ENCODE measurements at places on chromosomes 6 and 20.

GRCh38 chr6:151109361-151109760 lies 130.4 kb upstream of the AKAP12 start:
- no peak for DNase-seq

DNA sequence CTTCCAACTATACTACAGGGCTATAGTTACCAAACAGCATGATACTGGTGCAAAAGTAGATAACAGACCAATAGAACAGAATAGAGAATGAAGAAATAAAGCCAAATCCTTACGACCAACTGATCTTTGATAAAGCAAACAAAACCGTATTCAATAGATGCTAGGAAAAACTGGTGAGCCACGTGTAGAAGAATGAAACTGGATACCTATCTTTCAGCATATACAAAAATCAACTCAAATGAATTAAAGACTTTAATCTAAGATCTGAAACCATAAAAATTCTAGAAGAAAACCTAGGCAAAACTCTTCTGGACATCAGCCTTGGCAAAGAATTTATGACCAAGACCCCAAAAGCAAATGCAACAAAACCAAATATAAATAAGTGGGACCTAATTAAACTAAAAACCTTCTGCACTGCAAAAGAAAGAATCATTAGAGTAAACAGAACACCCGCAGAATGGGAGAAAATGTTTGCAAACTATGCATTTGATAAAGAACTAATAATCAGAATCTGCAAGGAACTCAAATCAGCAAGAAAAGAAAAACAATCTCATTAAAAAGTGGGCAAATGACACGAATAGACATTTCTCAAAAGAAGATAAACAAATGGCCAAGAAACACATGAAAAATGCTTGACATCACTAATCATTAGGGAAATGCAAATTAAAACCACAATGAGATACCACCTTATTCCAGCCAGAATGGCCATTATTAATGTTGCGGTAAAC lies 109.8 kb downstream of the TAF4 start:
- no peak for DNase-seq

- DNase-seq: no peak
These were observed 47.4 kb upstream of the STX16 start for GRCh38 chr20:58603721-58604120.

GRCh38 chr6:126812651-126813050 lies 305.8 kb upstream of the RSPO3 start:
- DNase-seq: no peak

DNA sequence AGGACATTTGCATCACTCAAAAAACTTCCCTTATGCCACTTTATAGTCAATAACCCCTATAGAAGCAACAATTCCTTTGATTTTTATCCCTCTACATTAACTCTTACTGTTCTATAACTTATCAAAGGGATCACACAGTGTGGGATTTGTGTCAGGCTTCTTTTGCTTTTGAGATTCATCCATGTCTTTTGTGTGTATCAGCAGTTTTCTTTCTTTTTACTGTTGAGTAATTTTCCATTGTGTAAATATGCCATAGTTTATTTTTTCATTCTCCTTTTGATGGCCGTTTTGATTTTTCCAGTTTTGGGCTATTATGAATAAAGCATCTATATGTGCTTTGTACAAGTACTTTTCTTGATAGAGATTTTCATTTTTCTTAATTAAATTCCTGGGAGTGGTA lies 657.9 kb downstream of the EPM2A start:
- no peak for DNase-seq

- no peak for DNase-seq
These were observed 113.1 kb downstream of the JAG1 start for GRCh38 chr20:10560686-10561085.

DNA sequence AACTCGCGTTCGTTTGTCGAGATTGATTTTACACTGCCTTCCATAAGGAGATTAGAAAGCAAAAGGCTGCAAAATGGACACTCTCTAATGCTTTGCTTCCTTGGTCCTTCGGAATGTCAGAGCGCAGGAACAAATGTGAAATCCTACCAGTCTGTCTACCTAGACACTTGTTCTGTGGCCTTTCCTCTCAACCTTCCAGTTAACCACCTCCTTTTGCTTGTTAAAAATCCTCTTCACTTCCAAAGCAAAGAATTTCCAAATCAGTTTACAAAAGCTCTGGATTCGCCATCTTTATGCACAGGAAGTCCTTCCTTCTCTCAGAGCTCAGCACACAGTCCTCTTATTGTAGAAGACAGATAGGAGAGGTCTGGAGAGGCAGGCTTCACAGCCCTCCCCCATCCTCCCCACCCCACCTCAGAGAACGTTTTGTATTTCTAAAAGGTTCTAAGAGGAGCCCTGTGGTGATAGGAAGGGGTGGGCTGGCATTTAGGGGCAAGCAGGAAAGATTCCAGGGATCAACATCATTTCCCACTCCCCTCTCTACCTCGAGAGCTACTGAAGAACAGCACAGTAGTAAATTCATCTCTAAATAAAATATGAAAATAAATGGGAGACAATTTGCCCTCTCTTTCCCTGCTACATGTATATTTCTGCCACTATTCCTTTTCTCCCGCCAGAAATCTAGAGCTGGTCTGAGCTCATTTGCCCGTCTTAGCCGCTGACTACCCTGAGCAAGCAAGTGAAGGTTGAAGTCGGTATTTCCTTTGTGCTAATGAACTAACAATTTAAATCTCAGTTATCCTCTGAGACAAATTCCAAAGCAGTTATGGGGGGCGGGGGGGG lies 18.9 kb downstream of the TFAP2A start:
- DNase-seq: peak; percentile 76

DNA sequence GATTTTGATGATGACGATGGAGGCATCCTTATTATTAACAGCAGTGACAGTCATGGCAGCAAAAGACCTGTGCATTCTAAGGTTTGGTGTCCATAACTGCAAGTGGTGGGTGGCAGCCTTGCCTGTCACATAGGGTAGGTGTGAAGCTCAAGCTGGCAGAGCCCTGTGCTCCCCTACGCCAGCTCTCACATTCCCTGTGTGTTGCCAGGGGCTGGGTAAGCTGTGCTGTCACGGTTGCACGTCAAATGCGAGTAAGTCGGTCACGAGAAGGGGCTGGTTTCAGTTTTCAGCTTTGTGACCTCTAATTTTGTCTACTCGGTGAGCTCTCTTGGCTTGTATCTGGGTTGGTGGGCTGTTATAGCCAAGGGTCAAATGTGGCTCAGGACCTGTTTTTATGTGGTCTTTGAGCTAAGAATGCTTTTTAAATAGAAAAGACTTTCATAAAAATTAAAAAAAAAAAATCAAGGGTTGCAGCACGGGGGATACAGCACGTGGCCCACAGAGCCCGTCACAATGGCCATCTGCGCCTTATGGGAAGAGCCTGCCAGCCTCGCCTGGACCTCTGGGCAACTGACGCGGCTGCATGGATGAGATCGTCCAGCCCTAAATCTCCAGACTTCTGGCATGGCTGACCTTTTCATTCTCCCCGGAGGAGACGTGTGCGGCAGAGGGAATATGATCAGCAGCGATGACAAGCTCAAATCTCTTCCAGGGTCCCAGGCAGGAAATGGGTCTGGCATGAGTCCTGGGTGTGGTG lies 148.5 kb downstream of the PHACTR3 start:
- DNase-seq: no peak

DNA sequence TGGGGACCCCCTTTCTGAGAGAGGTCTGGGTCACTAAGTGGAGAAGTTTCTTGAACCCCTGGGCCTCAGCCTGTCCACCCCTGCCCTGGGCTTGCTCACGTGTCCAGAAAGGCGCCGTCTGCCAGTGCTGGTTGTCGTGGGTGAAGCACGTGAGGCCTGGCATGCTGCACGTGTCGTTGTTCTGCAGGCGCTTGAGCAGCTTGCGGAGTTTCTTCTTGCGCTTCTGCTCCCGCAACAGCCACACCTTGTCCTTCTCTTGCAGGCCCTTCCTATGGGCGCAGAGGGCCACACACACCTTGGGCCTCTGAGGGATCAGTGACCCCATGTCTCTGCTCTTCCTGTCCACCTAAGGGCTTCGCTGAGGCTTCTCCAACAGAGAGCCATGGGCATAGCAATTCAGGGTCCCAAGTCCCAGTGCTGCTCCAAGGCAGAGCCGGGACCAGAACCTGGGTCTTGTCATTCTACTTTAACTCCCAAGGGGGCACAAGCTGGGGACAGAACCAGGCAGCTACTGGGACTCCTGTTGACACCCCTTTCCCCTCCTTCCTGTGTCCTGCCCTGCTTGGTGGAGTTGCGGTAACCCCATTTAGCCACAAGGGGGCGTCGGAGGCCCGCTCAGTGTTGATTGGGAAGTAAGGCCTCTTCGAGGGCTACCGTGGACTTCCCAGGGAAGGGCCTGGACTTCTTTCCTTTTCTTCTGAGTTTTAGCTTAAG lies 121.8 kb downstream of the SULF2 start:
- peak; percentile 90 for DNase-seq

DNA sequence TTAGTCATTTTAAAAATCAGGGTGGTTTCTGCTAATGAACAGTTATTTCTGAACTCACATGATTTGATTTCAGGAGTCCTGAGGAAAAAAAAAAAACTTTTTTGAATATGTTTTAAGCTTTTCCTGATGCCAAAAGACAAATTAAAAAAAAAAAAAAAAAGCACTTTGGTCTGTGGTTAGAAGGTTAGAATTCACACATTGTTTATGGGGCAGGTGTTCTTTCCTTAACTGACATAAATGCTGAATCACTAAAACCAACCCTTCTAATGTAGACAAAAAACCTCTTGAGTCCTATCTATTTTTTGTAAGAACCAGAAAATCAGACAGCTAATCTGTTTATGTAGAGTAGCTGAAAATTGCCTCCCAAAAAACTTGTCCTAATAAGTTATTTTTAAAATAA lies 20.4 kb downstream of the THEMIS start:
- DNase-seq: no peak

GRCh38 chr20:21516180-21516567 lies 2.3 kb upstream of the NKX2-2 start:
- no peak for DNase-seq

DNA sequence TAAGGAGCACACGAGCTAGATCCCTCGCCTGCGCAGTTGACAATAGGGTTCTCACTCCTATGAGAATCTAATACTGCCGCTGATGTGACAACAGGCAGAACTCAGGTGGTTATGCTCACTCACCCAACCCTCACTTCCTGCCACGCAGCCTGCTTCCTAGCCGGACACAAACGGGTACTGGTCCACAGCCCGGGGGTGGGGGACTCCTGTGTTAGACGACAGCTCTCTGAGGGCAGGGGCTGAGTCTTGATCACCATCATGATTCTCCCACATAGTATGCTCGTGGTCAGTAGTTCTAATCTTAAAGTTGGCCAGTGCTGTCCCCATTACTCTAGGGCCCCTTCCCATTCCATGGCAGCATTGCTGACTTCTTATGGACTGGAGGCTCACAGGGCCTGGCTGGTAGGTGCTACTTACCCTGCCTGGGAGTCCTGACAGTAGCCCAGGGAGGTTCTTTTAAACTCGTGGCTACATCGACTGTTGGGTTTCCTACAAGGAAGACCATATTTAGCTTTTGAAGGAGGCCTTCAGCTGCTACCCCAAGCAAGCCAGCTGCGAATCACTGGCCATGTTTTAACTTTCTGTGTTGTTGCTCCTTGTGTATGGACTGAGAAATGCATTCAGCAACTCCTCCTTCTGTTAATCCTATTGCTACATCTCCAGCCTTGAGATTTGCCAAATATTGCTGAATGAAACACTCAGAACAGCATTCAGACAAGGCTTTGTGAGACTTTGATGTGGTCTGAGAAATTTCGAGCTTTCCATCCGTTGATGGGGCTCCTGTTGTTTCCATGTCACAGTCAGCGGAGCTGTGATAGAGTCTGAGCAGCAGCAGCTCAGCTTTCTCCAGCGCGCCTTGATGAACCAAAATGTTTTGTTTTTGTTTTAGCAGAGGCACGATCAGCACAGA lies 300.3 kb downstream of the NRN1 start:
- DNase-seq: no peak

DNA sequence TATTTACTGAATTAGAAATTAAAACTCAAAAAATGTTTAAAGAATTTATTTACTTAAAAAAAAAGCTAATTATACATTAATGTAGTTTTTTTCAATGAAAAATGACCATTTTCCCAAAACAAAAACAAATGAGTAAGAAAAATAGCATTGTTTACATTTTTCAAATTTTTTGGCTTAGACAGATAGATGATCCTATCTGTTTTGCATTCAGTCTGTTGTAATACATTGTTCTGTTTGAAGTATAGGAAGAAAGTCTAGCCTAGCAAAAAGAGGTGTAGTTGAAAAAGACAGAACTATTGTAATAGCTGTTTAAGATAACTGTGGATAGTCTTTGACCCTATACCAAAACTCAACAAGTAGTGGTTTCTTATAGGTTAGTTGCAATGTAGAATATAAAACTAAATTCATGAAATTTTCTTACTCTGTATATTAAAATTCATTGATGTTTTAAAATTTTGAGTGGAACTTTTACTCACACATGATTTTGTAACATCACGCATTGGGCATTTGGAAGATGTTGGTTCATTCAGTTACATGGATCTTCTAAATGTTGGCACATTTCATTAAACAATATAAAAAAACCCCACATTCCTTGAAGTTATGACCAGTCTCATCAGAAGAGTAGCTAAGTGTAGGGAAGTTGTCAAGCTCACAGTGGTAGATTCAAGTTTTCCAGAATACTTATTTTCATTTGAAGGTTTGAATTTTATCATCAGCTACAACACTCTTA lies 62.0 kb downstream of the KCNS1 start:
- DNase-seq: no peak

DNA sequence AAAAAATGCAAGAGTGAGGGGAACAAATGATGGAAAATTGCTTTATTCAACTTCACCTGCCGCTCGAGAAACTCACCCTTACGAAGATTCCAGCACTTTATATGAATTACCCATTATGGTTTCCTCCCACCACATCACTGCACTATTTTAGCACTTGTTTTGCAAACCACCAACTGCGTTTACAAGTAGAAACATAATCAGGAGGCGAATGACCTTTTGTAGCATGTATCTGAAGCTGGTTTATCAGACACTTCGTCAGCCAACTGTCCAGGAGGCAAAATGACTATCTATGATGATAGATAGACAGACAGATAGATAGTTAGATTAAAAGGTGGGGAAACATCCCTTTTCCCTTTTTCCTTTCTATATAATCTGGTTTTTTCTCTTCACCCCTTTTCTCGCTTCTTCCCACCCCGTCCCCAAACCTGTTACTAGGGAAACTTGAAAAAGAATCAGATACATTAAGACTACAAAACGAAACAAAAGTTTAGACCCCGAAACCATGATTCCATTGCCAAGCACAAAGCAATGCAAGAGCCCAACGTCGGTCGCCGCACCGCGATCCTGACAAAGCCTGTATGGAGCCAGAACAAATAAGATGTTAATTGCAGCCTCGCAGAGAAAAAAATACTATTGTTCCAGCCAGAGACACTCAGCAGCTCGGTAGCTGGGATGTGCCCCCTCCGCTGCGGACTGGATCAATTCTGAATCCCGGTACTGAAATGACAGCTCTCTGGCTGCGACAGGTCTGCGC lies 933 bp upstream of the ADGRB3 start:
- DNase-seq: no peak

GRCh38 chr6:30508890-30509736 lies 19.8 kb downstream of the HLA-E start:
- DNase-seq: no peak

GRCh38 chr6:144214622-144215401 lies 64.5 kb downstream of the STX11 start:
- no peak for DNase-seq

DNA sequence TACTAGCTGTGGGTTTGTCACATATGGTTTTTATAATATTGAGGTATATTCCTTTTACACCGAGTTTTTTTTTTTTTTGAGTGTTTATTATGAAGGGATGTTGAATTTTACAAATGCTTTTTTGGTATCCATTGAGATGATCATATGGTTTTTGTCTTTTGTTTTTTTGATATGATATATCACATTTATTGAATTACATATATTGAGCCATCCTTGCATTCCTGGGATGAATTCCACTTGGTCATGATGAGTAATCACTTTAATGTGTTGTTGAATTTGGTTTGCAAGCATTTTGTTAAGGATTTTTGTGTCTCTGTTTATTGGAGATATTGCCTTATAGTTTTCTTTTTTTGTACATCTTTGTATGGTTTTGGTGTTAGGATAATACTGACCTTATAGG lies 3.3 kb upstream of the ZNF337 start:
- DNase-seq: no peak

Data from ELF-1 (cell line).